ENCODE measurements at places on chromosomes 6 and 20. TPM values are rescaled to one million over a fixed set of nuclear protein-coding genes. Genes with fewer than 3 reads are reported as not detected.

The TCF15 gene
- total RNA-seq = 0.90 TPM

The HLA-DQB1 gene
- not detected for total RNA-seq

The DLL1 gene
- total RNA-seq = 0.75 TPM

The RWDD1 gene
- total RNA-seq = 23.5 TPM

The ABHD16B gene
- not detected for total RNA-seq

The GPR6 gene
- total RNA-seq = not detected

The NR2E1 gene
- total RNA-seq = not detected

The PCSK2 gene
- not detected for total RNA-seq

The IPCEF1 gene
- 0.09 TPM for total RNA-seq

The CENPW gene
- 23.6 TPM for total RNA-seq

The OPN5 gene
- not detected for total RNA-seq

The RRAGD gene
- 0.09 TPM for total RNA-seq

The TRAPPC3L gene
- total RNA-seq = 0.09 TPM

The SIM1 gene
- total RNA-seq = under 0.01 TPM

The KLC4 gene
- total RNA-seq = 13.4 TPM
